ENCODE measurements at places on chromosomes 13 and 19. TPM values are rescaled to one million over a fixed set of nuclear protein-coding genes. Genes with fewer than 3 reads are reported as not detected.

SIGLEC7 gene
- 0.57 TPM for polyA plus RNA-seq

KLF1 gene
- polyA plus RNA-seq: 1.3 TPM

CLDND2 gene
- 1.2 TPM for polyA plus RNA-seq

DNA sequence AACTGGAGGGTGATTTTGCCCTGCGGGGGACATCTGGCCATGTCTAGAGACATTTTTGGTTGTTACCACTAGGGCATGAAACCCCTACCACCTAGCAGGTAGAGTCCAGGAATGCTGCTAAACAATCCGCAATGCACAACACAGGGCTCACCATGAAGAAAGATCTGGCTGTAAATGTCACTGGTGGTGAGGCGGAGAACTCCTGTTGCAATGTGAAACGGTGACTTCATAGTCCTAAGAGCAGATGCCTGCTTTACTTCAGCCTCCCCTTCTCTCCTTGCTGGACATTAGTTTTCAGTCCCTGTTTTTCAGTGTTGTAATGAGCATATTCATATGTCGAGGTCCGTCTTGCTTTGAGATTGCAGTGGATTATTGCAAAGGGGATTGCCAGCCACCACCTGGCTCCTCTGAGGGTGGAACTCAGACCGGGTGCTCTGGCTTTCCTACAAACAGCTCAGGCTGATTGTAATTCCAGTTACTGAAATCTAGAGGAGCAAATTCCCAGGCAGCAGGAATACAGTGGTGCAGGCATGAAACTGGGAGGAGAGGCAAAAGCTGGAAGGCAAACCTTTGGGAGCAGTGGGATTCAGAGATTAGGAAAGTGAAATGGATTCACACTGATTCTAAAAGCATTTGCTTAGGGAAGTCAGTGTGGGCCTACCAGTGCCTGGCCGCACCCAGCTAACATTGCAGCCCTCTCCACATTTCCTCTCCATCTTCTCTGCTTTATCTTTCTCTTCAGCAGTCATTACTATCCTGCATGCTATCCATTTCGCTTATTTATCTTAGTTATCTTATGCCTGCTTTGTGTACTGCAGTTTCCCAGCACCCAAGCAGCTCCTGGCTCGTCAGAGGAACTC, 76.1 kb upstream of the PCDH8 start:
- peak; percentile 32 for DNase-seq

DNA sequence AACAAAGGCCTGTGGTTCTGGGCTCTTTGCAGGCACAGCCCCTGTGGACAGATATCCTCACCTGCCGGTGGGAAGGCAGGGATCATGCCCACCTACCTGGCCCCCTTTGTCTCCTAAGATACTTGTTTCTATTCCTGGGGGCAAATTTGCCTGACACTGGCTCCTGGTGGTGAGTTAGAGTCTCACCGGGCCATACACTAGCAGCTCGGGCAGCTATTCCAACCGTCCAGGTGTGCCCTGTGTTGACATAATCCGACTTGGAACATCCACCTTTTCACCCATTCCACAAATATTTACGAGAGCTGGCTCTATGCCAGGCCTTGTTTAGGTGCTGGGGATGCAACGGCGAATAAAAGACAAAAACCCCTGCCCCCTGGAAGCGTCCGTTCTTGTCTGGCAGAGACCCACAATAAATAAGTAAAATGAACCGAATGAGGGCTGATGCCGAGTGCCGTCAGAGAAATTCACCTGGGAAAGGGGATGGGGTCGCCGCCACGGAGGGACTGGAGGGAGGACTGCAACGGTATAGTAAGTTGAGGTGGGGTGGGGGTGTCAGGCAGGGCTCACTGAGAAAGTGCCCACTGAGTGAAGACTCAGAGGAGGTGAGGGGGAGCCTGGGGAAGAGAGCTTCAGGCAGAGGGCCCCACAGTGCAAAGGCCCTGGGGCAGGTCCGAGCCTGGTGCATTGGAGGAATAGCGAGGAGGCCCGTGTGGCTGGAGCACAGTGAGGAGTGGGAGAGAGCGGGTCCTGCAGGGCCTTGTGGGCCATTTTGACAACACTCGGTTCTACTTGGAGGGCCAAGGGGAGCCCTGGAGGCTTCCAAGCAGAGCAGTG, 43.2 kb upstream of the RANBP3 start:
- no peak for DNase-seq

- no peak for DNase-seq
Measured at GRCh38 chr13:92602560-92602959, 624.0 kb upstream of the GPC6 start.

DNA sequence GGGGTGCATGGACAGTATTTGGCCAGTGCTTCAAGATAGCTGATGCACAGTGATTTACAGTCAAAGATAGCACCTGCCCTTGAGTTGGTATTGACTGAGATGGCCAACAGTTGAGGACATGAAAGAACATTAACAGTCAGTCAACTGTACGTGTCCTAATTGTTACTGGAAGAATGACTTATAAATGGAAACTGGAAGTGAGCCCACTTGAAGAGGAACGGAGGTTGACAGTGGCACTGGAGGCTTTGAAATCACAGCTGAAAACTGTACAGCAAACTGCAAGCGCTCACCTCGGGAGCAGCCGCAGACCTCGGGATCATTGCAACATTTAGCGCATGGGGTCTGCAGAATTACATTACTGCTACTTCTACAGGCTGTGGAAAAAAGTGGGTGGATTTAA, 77.1 kb downstream of the GGACT start:
- no peak for DNase-seq

DNA sequence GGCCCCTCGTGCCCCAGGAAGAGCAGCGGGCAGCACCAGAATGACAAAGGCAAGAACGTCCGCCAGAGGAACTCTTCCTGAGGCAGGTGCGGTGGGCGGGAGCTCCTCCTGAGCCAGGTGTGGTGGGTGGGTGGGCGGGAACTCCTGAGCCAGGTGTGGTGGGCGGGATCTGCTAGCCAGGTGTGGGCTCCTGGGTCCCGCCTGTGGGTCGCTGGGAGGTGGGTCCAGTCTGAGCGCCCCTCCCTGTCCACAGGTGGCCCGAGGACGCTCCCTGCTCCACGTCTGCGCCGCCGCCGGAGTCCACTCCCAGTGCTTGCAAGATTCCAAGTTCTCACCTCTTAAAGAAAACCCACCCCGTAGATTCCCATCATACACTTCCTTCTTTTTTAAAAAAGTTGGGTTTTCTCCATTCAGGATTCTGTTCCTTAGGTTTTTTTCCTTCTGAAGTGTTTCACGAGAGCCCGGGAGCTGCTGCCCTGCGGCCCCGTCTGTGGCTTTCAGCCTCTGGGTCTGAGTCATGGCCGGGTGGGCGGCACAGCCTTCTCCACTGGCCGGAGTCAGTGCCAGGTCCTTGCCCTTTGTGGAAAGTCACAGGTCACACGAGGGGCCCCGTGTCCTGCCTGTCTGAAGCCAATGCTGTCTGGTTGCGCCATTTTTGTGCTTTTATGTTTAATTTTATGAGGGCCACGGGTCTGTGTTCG, 7.0 kb upstream of the HCN2 start:
- DNase-seq: no peak

GRCh38 chr19:4374498-4375163, 25.7 kb downstream of the SH3GL1 start:
- DNase-seq: peak; percentile 67

DNA sequence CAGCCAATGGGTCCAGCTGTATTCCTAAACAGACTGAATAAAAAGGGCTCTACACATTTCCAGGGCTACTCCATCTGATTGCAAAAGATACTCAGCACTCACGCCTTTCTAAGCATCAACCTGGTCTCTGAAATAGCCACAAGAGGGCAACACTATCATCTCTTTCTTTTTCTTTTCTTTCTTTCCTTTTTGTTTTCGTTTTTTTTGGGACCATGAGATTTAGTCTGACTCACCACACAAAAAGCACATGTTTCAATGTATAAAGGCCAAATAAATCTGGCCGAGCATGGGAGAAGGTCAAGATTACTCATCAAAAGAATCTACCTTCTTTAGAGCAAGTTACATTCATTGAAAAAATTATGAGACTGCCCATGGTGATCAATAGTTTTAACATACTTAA, 805.6 kb upstream of the ARGLU1 start:
- DNase-seq: peak; percentile 15

- DNase-seq: no peak
Measured at GRCh38 chr19:30310602-30311263, 61.5 kb upstream of the ZNF536 start.

DNA sequence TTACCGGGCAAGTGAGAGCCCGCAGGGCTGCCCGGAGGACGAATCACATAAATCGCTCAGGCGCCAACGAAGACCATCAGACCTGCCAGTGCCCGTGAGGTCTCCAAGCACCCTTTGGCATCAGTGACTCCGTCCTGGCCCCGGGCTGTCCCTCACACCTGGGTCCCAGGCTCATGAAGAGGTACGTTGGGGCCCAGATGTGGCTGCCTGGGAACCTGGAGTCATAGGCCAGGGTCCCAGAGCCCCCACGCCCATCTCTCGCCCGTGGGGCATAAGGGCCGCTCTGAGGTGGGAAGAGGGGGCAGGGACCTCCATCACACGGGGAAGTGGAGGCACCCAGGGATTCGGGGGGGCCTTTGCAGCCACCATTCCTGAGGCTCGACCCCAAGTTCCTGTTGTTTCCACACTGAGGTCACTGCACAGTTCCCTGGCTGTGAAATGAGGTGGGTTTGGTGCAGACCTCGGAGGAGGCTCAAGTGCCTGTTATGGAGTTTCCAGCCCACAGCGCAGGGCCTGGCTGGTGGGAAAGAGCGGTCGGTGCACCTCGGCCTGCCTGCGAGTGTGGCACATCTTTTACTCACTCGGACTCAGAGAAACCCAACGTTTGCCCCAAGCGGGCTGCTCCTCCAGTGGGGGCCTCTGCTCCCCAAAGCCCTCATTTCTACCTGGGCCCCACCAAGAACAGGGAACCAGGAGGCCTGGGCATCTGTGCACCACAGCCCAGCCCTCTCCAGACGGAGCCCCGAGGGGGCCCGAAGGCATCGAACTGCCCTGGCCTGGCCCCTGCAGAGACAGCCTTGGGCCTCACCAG, 35.9 kb upstream of the C13orf46 start:
- no peak for DNase-seq

GRCh38 chr19:15995536-15995935, 46.7 kb downstream of the OR10H4 start:
- no peak for DNase-seq

DNA sequence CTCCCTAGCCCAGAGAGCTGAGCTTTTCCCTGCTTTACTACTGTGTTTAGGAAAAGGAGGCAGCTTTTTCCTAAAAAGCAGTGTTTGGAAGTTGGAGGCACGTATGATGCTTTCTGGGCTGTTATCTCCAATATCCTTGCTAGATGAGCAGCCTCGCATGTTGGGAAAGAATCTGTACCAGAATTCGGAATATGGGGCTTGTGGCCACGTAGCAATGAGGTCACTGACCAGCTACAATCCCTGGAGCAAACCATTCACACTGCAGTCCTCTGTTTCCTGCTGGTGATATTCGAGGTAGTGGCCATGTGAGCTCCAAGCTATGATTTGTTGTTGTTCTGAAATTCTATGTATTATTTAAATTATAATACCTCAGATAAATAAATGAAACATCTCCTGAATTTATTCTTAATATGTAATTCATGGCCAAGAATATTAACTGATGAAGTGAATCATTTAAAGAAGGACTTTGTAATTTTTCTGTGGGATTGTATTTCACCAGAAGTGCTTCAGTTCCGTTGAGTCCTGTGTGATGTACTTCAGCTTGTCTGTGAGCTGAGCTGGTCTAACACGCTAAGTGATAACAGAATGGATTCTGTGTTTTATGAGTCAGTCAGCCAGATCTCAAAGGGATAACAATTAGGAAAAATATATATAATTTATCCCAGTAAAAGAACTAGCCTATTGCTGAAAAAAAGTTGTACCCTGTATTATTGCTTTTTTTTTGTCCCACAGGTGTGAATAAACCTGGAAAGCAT, 319.5 kb downstream of the SHISA2 start:
- DNase-seq: no peak

DNA sequence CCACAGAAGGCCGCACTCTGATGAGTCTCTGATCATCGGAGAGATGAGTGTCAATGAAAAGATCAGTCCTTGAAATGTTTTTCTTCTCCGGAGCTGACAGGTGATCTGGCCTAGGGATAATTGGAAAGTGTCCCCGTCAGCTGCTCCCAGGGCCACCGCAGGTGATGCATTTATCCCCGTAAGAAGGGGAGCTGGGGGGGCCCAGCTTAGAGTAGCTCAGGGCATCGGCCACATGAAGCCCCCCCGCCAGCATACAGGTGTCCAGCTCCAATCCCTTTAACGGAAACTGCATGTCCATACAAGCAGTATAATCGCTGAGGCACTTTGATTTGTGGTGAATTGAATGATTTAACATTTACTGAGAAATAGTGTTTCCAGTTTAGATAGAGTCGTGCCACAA, 27.7 kb downstream of the ATP4B start:
- no peak for DNase-seq

DNA sequence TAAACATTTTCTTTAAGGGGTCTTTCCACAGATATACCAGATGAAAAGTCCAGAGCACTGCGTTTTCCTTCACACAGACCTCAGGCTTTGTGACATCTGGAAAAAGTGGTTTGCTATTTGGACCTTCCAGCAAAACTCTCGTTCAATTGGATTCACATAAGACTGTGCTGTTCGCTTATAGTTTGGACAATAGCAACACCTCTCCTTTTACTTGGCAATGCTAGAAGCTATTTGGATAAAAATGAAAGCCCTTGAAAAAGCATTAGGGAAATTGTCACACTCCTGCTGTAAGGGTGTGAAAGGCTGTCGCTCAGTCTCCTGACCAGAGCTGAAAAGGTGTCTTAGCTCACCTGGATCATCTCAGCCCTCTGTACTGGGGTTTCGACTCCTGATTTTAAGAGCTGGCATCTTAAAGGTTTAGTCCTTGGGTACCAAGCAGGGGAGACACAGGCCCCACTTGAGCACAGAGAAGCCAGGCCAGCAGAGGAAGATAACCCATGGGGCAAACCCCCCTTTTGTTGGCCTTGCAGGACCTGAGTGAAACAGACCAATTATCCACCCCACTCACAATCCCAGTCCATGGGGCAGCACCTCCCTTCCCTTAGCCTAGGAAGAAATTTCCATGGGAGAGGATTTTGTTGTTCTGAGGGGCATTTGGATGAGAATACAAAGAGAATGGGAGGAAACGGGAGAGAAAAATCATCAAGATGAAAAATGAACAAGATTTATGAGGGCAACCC, 257.6 kb downstream of the DLEU7 start:
- peak; percentile 57 for DNase-seq

- no peak for DNase-seq
Measured at GRCh38 chr13:101868585-101869469, 416.4 kb downstream of the ITGBL1 start.

- no peak for DNase-seq
Measured at GRCh38 chr19:57302020-57302465, 18.2 kb upstream of the ZNF543 start.

DNA sequence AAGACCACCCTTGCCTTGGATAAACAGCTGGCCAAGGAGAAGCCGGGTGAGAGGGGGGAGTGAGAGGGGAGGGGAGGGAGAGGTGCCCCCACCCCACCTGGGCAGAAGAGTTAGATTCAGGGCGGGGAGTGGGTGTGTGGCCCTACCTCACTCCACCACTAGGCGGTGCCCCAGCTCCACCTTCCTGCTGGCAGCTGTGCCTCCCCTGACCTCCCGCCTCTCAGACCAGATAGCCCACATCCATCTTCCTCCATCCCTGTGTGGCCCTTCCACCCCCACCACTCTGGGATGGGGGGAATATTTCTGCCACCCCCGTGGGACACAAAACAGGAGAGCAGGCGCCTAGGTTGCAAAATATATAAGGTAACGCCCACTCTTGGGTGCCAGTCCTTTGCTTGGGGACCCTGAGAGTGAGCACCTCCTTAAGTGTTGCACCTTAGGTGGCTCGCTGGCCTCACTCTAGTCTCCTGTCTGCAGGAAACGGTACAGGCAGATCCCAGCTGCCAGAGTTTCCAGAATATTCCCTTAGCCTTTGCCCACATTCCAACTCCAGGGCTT, 13.8 kb upstream of the EHD2 start:
- peak; percentile 42 for DNase-seq

- no peak for DNase-seq
Measured at GRCh38 chr19:21498651-21499050, 6.8 kb upstream of the ZNF429 start.
